ENCODE measurements at places on chromosomes 11 and 22. TPM values are rescaled to one million over a fixed set of nuclear protein-coding genes. Genes with fewer than 3 reads are reported as not detected.

DNA sequence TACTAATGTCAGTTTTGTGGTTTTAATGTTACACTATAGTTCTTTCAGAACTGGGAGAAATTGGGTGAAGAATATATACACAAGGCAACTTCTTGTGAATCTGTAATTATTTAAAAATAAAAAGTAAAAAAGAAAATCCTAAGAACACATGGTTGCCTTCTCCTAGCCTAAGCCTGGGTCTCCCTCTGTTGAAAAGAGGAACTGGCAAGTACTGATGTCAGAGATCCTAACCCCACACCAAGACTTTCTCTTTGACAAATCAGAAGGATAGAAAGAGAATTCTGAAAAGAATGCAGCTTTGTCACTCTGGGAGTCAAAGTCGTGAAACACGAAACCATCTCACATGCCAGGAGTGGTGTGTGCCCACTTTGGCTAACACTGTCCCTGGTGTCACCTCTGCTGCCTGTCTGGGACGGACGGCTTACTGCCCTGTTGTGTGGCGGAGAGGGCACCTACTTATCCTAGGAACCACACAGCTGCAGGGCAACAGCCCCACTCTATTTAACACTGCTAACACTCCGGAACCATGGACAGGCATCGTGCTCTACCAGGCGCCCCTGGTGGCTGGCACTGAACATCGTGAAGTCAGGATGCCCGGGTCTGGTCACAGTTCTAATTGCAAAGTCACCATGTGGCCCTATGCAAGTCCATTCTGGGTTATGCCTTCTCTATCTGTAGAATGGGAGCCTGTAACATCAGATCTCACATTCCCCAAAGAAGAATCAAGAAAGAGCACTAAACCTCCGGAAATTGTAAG, 108.7 kb upstream of the CD82 start:
- no peak for DNase-seq

DNA sequence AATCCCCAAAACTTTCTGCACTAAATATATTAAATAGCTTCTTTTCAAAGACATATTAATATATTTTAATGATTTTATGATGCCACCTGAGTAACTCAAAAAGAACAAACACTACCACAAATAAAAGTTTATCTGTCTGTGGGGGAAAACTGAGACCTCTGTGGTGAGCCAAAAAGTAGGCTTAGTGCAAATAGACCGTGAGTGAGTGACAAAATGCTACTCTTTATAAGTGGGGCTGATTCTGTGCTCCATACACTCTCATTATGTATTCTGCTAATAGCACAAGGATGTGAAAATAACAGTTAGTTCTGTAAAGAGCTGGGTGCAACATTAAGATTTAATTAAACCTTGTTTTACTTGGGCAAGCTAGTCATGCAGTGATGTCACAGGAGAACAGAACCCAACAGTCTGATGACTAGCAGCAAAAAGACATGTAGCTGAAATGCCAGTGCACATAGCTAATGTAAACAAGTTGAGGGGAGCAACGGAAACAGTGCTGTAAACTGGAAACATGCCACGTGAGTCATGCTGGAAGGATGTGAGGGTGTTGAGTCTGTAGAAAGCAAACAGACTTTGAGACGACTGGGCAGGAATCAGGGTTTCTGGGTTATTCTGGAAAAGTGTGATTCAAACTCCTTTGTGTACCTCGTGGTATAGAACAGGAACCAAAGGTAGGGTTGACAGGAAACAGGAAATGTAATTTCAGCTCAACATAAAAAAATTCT, 1130.4 kb downstream of the LRRC4C start:
- no peak for DNase-seq

DNA sequence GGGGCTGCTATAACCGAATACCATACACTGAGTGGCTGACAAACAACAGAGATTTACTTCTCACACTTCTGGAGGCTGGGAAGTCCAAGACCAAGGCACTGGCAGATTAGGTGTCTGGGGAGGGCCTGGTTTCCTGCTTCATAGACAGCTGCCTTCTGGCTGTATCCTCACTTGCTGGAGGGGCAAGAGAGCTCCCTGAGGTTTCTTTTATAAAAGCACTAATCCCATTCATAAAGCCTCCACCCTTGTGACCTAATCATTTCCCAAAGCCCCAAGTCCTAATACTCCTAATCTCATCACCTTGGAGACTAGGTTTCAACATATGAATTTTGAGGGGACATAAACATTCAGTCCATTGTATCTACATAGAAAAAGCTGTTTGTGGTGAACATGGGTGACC, 131.8 kb downstream of the KIRREL3 start:
- DNase-seq, result no peak

SGSM1 gene
- polyA plus RNA-seq, result 0.67 TPM

TRIM48 gene
- polyA plus RNA-seq, result not detected

MOV10L1 gene
- 0.53 TPM for polyA plus RNA-seq

GGT1 gene
- 39.8 TPM for polyA plus RNA-seq

DNA sequence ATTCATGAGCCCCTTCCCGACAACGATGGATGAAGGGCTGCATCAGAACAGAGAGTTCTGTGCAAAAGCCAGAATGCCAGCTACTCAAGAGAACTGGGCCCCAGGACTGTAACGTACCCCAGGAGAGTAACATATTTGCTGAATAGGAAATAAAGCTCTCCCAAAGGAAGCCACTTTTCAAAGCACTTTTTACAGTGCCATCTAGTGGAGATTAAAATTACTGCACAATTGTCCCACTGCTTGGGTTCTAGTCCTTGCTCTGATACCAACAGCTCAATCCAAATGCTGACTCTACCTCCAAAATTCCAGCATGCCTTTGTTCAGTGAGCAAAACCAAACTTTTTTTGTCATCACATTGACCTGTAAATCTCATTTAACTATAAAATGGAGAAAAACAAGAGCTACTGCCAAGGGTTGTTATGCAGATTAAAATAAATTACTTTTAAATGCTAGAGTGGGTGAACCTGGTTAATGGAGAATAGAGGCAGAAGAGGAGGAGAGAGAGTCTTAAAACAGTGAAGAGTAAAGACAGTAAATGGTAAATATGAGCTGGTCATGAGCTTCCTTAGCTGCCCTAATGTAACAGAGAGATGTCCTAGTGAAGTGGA, 87.6 kb upstream of the FSHB start:
- DNase-seq, result peak; percentile 12

DNA sequence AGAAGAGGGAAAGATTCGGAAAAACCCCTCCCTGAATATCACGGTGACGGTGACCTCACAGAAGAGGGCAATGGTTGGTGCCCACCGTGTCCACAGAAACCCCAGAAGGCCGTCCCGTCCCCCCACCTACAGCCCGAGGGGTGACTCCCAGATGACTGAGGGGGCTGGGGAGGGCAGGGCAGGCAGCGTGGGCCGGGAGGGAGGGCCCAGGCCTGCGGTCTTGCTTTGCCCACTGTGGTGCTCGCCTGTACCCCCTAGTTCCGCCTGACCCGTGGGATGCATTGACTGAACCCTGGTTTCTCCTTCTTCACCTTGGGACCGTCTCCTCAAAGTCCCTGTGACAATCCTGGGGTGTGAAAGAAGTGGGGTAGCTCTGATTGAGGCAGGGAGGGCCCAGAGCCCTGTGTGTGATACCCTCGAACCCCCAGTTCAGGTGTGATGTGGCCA, 526.7 kb downstream of the BRD1 start:
- DNase-seq, result no peak

DUSP8 gene
- 5.5 TPM for polyA plus RNA-seq

DNA sequence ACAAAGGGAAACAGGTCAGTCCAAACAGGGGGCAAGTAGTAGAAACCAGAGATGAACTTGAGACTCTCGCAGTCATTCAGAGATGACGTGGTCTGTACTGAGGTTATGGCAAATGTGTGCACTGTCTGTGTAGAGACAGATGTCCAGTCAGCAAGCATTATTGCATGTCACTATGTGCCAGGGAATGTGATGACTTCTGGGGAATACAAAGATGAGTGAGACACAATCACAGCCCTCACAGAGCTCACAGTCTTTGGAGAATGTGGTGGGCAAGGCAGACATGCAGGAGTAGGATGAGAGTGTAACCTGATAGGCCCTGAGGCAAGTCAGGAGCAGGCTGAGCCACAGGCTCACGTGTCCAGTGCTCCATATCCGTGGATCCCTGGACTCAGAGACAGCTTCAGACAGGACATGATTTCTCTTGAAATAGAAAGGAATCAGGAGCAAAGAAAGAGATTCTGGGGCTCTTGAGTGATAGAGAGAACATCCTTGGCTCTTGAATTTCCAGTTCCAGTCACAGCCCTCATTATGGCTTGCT, 550.7 kb downstream of the ETS1 start:
- DNase-seq, result no peak

- DNase-seq, result no peak
These were observed 134.4 kb downstream of the CSNK2A3 start for GRCh38 chr11:11218629-11218986.

SCN2B gene
- polyA plus RNA-seq, result 4.2 TPM

NXPE4 gene
- 0.14 TPM for polyA plus RNA-seq

GDPD4 gene
- polyA plus RNA-seq, result not detected

FAM118A gene
- polyA plus RNA-seq, result 17.4 TPM

GRCh38 chr11:82906931-82907330, 5.4 kb downstream of the DDIAS start:
- DNase-seq, result no peak

DNA sequence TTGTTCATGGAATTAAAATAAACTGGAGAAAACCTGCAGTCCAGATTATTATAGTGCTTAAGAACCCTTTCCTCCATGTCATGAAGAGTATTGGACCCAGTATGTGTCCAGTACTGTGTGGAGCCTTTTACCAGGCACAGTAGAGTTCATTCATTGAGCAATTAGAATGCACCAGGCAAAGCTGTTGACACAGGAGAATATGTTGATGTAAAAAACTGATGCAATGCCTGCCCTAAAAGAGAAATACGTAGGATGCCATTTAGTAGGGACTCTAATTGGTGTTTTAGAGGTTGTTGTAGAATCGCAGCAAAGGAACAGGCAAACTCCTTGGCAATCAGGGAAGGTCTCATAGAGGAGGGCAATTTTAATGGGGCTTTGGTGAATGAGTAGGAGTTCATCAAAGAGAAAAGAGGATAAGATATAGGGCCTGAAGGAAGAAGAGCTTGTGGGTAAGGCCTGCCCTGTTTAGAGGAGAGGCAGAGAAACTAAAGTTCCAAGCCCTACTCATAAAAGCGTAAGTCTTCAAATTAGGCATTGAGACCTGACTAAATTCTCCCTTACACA, 126.4 kb downstream of the SEZ6L start:
- no peak for DNase-seq

DNA sequence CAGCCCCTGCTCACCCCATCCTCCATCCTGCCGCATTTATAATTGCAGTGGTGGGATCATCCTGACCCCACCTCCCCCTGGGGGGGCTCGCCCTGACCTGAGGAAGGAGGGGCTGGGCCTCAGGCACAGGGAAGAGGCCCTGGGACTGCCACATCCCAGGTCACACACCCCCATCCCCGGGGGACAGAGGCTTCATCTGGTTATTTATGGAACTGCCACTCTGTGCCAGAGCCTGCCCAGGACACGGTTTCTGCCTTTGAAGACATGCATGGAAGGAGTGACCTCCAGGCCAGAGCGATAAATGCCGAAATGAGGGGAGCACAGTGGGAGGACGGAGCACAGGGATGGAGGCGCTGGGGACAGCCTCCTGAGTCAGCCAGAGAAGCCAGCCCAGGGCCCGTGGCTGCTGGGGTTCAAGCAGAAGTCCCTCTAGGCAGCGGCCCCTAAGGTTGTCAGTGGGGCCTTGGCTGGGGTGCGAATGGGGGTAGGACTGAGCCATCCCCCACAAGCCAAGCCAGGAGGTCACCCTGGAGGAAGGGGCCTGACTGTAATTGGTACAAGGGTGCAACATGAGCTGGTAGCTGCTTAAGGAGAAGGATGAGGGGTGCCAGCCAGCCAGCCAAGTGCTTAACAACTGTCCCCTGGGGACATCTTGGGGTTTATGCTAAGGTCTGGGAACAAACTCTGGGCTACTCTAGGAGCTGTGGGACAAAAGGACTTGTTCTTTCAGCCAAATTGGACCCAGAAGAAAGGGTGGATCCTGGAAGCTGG, 51.4 kb upstream of the SHISAL1 start:
- no peak for DNase-seq

DNA sequence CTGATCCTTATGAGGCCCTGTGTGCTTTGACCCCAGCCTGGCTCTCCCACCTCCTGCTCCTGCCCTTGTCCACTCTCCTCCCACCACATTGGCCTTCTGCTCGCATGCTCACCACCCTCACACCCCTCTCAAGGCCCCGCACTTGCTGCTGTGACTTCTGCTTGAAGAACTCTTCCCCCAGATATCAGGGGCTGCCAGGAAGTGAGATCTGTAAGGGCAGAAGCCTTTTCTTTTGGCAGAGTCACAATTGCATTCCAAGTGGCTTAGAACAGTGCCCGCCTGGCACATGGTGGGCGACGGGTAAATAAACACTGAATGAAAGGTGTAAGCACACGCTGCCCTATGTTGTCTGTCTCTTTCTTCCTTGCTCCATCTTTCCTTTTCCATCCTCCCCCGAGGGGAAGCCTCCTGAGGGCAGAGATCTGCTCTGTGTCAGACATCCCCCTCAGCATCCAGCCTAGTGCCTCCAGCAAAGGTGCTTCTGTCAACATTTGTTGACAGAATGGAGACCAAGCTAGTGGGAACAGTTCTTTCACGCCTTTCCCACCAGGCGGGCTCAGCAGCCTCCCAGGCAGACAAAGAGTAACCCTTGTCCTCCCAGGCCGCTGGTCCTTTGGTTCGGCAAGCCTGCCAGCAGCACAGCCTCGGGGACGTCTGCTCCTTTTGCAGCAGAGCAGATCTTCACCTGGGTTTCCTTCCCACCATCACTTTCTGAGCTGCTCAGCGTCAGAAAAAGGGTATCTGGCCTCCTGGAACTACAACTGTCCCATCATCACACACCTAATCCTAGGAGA, 10.0 kb upstream of the PEX26 start:
- DNase-seq, result no peak

OR5P2 gene
- not detected for polyA plus RNA-seq

DNA sequence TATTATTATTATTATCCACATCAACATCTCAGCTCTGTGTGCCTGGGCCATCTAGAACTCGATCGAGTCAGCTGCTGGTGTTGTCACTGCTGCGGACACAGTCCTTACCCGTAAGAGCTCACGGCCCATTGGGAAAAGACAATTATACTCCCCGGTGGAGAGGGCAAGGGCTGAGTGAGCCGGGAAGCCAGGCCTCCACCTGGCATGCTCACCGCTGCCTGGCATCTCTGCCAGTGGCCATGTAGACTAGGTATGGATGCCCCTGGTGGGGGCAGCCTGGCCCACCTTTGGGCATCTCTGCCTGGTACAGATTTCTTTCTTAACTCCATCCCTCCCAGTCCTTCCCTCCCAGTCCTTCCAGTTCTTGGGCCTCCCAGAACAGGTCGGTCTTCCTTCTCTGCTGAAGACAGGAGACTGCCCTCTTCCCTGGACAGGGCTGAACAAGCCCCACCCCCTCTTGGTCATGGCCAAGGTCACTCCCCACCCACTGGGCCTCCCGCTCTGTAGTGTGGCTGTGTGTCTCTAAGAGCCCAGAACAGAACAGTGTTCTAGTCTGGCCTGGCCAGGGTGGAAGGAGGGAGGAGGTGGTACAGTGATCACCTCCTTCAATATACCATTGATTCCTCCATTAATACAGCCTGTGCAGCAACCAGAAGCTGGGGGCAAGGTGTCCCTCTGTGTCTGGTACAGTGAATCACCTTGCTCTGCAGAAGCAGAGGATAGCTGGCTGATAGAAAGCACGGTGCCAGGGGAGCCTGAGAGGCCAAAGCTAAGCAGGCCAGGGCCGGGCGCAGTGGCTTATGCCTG, 57.7 kb downstream of the FLRT1 start:
- no peak for DNase-seq

CSF2RB gene
- 3.1 TPM for polyA plus RNA-seq

PIWIL4 gene
- 4.2 TPM for polyA plus RNA-seq

GRCh38 chr11:19729141-19729540, 16.5 kb downstream of the NAV2 start:
- DNase-seq, result no peak

RFPL2 gene
- polyA plus RNA-seq, result 0.20 TPM

NEU3 gene
- polyA plus RNA-seq, result 12.5 TPM

Data from left renal pelvis (tissue), 4 donors.